ENCODE measurements at places on chromosomes 2 and 18.
A peak's percentile ranks its signal among the peaks of the same experiment; 100 is the strongest.

DNA sequence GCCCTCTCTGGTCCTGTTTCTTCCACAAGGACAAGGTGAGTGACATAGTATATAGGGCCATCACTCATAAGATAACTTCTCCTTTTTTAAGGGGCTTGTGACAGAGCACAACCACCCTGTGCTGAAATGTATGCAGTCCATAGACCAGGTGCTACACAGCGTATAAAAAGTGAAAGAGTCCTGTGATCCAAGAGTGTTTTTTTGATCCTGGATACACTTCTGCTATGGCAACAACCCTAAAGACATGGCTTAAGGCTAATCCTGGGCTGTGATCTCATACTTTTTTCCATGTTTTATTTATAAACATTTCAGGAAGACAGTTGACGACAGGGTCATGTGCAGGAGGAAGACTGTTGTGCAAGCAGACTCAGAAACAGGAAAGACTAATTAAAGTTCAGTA is 400.5 kb upstream of the TCF4 start:
- DNase-seq: no peak

- DNase-seq: no peak
These were observed 313.6 kb upstream of the CDH20 start for GRCh38 chr18:61019338-61020301.

GRCh38 chr18:24649571-24649970 is 189.1 kb downstream of the HRH4 start:
- DNase-seq: no peak

DNA sequence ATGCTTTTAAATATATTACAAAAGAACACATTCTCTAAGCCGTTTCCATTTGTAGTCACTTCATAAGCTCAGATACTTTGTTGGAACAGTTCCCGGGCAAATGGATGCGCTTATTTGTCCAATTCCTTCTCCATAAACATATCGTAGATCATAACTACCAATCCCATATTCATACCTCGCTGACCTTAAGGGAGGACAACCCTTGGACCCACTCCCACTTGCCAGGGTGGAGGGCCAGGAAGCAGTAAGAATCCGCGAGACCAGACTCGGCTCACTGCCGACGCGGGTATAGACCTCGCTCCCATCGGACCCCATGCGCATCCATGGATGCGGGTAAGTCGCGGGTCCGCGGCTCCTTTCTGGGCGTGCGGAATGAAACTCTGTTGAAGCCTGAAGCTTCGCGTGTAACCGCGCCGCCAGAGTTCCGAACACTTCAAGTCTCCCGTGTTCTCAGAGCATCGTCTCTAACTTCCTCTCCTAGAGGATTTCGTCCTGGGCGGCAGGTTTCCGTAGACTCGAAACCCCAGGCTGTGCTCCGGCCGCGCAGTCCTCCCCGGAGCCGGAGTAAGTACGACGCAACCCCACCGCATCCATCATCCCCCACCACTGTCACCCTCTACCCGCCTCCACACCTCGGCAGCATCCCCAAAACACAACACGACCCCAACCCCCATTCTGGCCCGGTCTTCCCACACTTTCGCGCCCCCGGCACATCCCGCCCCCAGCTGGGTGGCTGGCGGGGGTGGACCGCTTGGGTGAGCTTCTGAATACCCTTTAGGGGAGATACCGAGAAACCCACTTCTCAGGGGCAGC is 1.1 kb downstream of the DSC3 start:
- DNase-seq: peak; percentile 41

- peak; percentile 76 for DNase-seq
These were observed 8.7 kb downstream of the CEP68 start for GRCh38 chr2:65064728-65065552.

DNA sequence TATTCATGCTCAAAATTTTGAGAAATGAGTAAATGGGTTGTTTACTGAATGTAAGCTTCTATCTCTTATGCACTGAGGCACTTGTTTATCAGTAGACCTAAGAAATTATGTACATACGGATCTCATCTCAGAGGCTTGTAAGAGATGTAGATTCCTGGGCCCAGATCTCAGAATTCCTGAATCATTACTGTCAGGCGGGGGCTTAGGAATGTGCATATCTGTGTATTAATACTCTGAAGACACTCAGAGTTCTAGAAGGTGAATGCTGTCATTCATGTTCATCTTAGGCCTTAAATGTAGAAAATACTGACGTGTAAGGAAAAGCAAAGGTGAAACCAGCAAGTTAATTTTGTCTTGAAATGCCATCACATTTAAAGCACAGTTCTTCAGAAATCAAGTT is 169.6 kb downstream of the FMNL2 start:
- no peak for DNase-seq

GRCh38 chr2:79702905-79703304 is 190.1 kb downstream of the CTNNA2 start:
- no peak for DNase-seq

GRCh38 chr2:177289824-177290628 is 25.5 kb upstream of the NFE2L2 start:
- peak; percentile 33 for DNase-seq

- DNase-seq: no peak
These were observed 1093.9 kb downstream of the CBLN2 start for GRCh38 chr18:71450257-71450656.

- no peak for DNase-seq
These were observed 30.8 kb downstream of the AFG3L2 start for GRCh38 chr18:12346240-12346565.

DNA sequence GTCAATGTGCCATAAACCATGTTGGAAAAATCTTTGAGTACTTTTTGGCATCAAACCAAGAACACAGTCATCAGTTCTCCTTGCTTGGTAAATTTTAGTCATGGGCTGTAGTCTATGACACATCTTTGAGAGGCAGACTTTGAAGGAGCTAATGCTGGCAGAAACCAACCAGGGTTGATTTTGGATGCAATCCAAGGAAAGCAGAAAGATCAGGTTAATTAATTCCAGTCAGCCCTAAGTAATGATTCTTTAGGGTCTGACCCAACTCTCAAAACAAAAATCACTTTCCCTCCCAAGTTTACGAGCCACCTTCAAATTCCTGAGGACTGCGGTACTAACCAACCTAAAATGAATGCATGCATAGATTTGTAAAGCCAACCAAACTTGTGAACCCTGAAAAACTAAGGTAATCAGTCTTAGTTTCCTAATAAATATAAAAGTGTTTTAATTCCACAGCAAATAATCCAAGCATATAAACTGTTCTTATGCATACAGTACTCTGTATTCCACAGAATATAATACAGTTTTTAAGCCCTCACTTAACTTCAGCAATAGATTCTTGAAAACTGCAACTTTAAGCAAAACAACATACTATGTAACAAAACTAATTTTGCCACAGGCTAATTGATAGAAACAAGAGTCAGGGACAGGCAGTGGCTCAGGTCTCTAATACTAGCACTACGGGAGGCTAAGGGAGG is 22.0 kb downstream of the AP1S3 start:
- DNase-seq: no peak

- DNase-seq: no peak
These were observed 1.1 kb downstream of the PID1 start for GRCh38 chr2:229269941-229270340.

DNA sequence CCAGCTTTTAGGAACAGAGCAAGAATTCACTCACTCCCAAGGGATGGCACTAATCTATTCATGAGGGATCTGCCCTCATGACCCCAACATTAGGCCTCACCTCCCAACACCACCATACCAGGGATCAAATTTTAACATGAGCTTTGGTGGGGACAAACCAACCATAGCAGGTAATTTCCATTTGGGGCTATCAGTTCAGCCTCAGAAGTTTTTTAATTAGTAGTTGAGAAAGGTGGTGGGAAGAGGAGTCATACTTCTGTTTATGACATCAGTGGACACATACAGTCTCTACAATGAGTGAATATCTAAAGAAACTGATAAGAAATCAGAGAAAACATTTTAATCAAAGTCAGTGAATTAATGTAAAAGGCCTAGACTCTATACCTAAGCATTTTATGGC is 59.6 kb upstream of the EMILIN2 start:
- no peak for DNase-seq

- no peak for DNase-seq
These were observed 58.0 kb downstream of the LRRFIP1 start for GRCh38 chr2:237685408-237685807.

- DNase-seq: no peak
These were observed 86.6 kb downstream of the POLR1A start for GRCh38 chr2:86019121-86019520.

GRCh38 chr2:169768262-169768995 is 30.2 kb upstream of the SSB start:
- peak; percentile 54 for DNase-seq

GRCh38 chr18:9478545-9478944 is 3.2 kb downstream of the RALBP1 start:
- DNase-seq: no peak

DNA sequence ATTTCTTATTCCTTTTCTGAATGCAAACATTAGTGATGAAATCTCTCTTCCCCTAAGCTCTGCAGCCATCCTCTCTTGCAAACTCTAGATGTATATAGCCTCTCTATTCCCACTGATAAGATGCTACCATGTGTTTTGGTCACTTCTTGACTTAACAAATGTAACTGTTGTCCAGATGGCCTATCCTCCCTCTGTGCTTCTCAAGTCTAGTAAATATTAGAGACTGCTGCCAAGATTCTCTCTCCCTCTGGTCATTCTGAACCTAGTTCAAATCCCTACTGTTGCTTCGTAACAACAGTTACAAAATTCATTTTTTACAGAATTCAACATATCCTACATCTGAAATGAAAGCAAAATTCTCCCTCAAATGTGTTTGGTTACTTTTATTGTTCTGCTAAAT is 156.6 kb downstream of the TXNL1 start:
- no peak for DNase-seq

DNA sequence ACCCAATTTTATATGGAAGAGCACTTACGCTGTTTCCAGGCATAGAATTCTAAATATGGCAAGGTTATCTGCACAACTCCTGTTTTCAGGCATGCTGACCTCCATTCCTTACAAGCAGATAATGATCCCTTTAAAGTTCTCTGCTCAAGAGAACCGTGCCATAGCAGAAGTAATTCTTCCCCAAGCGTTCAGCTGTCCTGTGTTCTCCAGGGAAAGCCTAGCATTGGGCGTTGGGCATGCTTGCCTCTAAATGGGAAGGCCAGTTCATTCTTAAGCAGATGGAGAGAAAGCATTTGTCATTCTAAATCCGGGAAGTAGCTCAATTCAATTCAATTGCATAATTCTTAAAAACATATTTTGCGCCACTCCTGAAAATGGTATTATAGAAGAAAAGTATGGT is 55.7 kb upstream of the EML4 start:
- DNase-seq: no peak

- DNase-seq: no peak
These were observed 118.3 kb downstream of the DOK6 start for GRCh38 chr18:69518989-69519388.

- no peak for DNase-seq
These were observed 3.4 kb downstream of the ASAP2 start for GRCh38 chr2:9210030-9210429.

DNA sequence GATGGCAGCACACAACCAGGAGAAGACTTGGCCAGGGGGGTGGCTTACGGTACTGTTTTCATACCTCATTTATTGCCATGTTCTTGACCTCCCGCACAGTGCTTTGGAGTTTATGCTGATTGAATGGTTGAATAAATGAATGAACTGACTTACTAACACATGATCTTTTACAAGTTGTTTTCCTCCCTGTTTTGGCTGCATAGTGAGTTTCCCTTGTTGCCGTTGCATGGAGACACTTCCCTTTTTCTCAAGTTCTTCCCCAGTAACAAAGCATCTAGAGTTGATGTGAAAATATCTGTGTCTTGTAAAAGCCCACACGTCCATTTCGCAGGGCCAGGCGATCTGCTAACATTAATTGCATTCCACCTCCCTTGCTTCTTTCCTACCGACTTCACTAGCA is 35.7 kb upstream of the RAB1A start:
- DNase-seq: no peak

DNA sequence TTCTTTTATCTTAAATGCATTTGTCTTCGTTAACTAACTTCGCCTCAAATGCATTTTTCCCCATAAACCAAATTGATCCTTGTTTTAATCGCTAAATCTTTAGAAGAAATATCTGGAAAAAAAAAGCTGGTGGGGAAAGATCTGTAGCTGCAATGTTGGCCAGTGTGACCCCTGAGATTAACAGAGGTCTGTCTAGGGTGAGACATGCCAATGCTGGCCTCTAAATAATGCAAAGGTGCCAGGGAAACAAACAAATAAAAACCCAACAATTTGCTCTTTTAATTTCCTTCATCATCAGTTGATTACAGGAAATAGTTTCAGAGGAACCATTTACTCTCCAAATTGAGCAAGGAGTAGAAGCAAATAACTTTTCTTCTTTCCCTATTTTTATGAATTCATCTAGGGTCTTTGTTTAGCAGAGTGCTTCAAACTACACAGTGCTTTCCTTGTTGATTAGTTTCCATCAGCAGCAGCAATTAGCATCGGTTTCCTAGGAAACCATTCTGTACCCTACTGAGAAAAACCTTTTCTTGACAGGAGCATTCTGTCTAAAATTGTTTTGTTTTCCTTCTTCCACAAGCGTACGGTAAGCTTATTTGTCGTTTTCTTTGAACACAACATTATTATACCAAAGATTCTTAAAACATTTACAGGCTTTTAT is 100.5 kb upstream of the UNC80 start:
- DNase-seq: no peak

GRCh38 chr2:235106874-235107639 is 155.2 kb downstream of the SH3BP4 start:
- DNase-seq: peak; percentile 56

DNA sequence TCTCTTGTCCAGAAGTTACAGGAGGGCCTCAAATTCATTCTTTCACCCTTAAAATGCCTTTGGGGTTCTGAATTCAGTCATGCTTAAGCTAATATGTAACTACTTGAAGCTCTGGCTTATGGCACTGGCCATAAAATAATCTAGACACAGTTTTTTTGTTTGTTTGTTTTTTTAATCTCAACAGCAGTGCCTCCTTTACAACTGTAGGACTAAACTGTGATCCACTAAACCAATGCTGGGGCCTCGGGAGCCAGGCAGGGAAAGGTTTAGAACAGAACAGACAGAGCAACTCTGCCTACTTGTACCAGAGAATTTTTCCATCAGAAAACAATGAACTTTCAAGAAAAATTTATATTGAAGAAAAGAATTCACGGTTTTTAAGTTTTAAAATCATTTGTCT is 1.7 kb downstream of the STAM2 start:
- no peak for DNase-seq

Measured in GM13976 (cell line).